ENCODE measurements at places on chromosomes 5 and 9. TPM values are rescaled to one million over a fixed set of nuclear protein-coding genes. Genes with fewer than 3 reads are reported as not detected.

- no peak for DNase-seq
These were observed 50.6 kb downstream of the PCSK5 start for GRCh38 chr9:75941066-75941465.

- no peak for DNase-seq
These were observed 548.9 kb downstream of the HINT1 start for GRCh38 chr5:130616161-130616560.

AGTPBP1 gene
- 27.3 TPM for polyA plus RNA-seq

DNA sequence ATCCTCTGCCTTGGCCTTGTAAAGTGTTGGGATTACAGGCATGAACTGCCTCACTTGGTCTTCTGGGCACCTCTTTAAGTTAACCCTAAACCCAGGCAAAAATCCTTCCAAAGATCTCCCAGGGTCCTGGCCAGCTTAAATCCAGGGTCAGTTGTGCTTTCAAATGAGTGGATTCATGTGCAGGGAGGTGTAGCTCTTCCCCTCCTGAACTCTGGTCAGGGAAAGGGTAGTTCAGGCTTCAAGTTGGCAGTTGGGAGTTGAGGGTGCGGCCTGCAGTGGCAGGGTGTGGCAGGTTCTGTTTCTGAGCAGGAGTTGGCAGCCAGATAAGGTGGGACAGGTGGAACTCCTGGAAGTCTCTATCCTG is 3.6 kb downstream of the HNRNPAB start:
- DNase-seq = no peak

GRCh38 chr9:88988796-88989641 is 2.2 kb upstream of the S1PR3 start:
- DNase-seq = no peak

RECK gene
- polyA plus RNA-seq = 29.0 TPM

DNA sequence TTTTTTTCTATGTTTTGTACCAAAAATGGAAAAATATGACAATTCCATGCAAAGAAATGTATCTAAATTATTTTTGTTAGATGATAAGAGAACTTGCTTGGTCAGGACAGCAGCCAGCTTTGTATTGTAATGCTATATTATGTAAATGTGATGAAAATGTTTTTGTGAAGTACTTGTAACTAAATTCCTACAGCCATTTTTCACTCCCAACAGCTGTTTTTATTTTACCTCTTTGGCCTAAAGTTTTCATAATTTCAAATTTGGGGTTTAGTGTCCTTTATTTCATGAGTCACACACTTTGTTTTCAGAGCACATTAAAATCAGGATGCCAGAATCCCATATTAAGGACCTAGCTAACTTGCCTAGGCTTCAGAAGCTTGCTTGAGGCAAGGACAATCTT is 64.1 kb downstream of the WDR41 start:
- no peak for DNase-seq

DNA sequence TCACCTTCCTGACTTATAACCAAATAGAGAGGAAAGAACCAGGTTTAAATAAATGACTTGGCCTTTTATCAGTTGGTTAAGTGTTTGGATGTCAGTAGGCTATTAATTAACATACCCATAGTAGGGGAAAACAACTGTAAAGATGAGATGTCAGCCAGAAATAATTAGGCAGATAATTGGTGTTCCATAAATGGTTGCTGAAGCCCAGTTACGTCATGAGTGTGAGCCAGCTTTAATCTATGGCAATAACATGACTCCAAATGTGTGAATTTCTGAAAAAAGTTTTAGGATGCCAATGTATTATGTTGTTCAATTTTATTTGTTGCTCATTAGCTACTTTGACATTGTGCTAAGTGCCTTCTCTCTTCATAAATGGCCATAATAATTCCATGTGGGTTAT is 180.5 kb downstream of the FBXL7 start:
- DNase-seq = no peak

- DNase-seq = no peak
These were observed 561 bp downstream of the SEC61B start for GRCh38 chr9:99222416-99223270.

PAXX gene
- polyA plus RNA-seq = 48.5 TPM

GRCh38 chr9:135783540-135784245 is 81.7 kb downstream of the KCNT1 start:
- no peak for DNase-seq

TMEM252 gene
- 6.9 TPM for polyA plus RNA-seq

GRCh38 chr5:17399931-17400330 is 98.1 kb upstream of the TAF11L2 start:
- DNase-seq = no peak

ARRDC1 gene
- polyA plus RNA-seq = 49.0 TPM

- DNase-seq = no peak
These were observed 34.5 kb upstream of the LIFR start for GRCh38 chr5:38590838-38591522.

FOXD4L5 gene
- 0.25 TPM for polyA plus RNA-seq

GRCh38 chr9:136342181-136343120 is 15.1 kb downstream of the GPSM1 start:
- no peak for DNase-seq

C5orf58 gene
- polyA plus RNA-seq = 0.49 TPM

DNA sequence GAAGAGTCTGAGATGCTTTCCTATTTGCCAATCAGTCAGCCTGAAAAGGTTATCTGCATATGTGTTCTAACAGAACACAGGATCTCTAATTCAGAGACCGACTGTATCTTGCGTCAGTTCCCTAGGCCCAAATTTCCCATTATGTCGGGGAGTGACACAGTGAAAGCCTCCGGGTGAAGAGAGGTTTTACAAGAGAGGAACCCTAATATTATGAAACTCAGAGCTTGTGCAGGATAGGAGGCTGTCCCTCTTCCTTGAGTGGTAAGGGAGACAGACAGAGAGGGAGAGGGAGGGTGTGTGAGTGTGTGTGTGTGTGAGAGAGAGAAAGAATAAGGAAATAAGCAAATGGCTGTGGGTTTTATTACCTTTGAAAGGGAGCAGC is 1.9 kb downstream of the CD14 start:
- no peak for DNase-seq

DNA sequence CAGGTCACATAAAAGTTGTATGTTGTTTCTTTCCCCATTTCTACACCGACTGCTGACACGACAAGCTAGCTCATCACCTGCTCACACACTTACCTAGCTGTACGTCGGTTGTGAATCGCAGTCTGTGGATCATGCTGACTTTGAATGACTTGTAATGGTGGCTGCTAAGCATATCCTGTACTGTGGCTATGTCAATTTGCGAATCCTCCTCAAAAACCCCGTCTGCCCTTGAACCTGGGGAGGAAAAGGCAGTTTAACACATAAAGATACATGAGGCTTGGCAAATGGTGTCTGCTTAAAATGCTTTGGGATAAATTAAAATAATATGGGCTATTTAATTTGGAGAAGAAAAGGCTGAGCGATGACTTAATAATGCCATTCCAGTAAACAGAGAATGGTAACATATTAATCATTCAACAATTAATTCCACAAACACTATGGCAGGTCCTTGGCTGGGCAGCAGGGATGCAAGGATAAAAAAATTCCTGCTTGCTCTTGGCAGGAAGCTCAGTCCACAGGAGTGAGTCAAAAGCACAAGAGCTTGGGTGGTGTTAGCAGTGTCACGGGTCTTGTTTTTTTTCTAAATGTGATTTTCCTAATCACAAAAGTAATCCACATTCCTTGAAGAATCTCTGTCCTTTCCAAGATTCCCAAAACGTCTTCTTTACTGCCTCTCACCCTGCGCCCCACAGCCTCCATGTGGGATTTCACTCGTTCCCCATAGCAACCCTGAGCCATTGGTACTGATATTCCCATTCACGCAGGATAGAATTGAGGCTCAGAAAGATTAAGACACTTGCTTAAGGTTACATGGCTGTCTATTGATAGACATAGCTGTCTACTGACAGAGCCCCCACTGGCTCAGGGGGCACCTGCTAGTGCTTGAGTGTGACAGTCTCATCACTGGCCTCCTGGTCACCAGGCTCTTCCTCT is 222.4 kb downstream of the MAPKAP1 start:
- DNase-seq = no peak

DNA sequence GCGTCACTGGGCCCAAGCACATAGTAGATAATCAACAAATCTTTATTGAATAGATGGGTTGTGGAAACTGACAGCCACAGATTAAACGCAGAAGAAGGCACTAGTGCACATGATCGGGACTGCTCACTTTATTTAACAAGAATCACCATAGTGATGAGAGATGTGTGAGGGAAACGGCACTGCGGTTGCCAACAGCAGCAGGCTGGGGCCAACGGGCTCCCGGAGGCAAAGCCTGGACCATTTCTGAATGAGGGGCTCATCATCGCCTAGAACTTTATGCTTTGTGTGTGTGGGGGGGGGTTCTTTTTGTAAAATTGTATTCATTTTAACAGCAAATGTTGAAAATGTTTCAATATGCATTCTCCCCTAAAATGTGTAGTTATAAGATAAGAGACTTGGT is 61.9 kb upstream of the RUFY1 start:
- DNase-seq = no peak

DNA sequence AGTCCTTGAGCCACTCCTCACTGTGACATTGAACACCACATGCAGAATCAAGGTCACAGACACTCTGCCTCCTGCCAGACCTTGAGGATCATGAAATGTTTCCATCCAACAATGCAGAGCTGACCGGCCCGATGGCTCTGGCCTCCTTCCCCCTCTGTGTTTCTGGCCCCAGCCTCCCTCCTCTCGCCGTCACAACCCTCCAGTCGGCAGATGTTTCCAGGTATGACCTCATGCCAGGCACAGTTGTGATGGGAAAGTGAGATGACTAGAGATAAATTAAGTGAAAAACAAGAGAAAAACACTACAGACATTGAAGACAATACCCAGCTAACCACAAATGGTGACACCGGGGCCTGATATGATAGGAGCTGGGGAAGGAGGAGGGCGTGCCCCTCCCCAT is 9.8 kb downstream of the NTNG2 start:
- no peak for DNase-seq

DNA sequence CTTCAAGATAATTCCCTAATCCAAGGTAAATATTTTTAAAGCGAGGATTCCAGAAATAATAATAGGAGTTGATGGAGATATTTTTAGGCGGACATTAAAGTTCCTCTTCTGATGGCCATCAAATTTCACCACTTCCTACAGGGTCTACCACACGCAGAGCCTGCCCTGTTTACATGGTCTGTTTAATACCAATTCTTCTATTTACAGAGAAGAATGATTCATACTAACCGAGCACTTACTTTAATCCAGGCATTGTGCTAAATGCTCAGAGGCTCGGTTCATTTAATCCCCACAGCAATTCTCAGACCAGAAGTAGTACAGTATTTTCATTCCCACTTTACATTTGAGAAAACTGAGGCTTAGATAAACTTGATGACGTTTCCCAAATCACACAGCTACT is 3.0 kb upstream of the ITGA1 start:
- no peak for DNase-seq

DNA sequence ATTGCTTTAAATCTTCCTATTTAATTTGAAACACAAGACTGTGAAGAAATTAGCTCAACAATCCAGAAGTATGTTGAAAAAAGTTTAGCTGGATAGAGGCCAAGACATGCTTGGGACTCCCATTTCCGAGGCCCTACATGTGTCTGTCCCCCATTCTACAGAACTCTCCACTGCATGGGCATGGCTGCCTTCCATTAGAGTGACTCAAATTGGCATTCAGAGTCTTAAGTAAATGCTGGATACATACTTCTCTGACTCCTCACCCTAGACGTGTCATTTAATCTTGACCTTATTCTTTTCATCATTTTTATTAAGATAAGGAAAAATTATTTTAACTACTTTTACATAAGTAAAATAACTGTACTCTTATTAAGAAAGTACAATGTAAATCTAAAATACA is 530.4 kb upstream of the CDH9 start:
- no peak for DNase-seq

CTNND2 gene
- polyA plus RNA-seq = 2.7 TPM

- no peak for DNase-seq
These were observed 1.3 kb downstream of the OGN start for GRCh38 chr9:92402826-92403745.

DNA sequence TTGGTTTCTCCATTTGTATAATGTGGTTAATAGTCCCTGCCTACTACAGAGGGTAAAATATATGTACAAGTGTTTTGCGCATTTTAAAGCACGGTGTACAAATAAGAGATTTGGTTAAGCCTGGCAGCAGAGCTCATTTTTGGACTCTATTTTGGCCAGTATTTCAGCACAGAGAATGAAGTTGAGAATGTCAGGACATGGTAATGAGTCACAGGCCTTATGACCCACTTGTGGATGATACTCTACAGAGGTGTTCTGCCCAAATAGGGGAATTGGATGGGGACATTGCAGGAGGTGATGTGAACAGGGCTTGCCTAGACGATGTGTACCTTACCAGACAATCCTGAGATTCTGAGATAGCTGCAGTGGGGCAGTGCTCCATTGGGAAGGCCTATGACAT is 50.6 kb downstream of the MELK start:
- no peak for DNase-seq

PCDHB16 gene
- 6.0 TPM for polyA plus RNA-seq

ELOVL7 gene
- 20.8 TPM for polyA plus RNA-seq

DNA sequence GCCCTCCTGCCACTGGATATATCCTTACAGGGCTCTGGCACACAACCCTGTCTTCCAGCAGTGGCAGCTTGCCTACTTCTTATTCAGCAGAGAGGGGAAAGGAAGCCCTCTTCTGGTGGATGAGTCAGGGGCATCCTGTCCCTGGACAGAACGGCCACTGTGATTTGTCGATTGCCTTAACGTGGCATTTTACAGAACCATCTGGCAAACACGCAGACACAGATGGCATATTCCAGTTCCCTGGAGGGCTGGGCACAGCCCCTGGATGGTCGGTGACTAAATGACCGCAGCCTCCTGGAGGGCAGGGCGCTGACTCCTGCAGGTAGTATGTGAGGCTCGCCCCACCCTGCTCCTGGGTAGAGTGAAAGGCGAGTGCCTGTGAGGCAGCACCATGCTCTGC is 62.1 kb downstream of the DCP2 start:
- no peak for DNase-seq

GPR151 gene
- polyA plus RNA-seq = not detected

DNA sequence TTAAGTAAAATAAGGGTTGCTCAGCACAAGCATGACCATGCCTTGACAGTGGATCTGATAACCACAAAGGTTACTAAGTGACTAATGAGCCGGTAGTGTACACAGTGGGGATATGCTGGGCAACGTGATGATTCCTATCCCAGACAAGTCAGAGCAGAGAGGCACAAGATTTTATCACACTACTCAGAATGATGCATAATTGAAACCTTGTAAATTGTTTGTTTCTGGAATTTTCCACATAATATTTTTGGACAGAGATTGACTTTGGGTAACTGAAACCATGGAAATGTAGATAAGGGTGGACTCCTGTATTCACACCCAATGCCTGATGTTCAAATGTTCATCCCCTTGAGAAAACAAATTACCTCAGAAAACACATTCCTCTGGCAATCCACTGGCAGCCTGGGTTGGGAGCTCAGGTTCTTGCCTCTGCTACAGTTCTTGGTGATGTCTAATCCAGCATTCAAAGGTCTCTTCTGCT is 16.2 kb upstream of the ERAP1 start:
- DNase-seq = no peak

TAF1L gene
- polyA plus RNA-seq = 0.03 TPM

- no peak for DNase-seq
These were observed 126.2 kb downstream of the MAPKAP1 start for GRCh38 chr9:125580701-125581286.

- DNase-seq = no peak
These were observed 523.1 kb downstream of the SPATA31D1 start for GRCh38 chr9:82511626-82512025.

GRCh38 chr9:38075272-38075671 is 6.2 kb upstream of the SHB start:
- no peak for DNase-seq

GLRA1 gene
- polyA plus RNA-seq = 0.08 TPM

- no peak for DNase-seq
These were observed 106.7 kb downstream of the INSYN2B start for GRCh38 chr5:169873642-169874041.

- DNase-seq = no peak
These were observed 53.7 kb upstream of the SMIM32 start for GRCh38 chr5:136246632-136247031.

PNPLA7 gene
- 1.6 TPM for polyA plus RNA-seq

DOCK2 gene
- polyA plus RNA-seq = 3.4 TPM

Measured in left renal cortex interstitium (tissue), 4 donors.